NCI-H69 (cell line): ENCODE measurements at places on chromosomes 16 and 17.

- no peak for DNase-seq
Observed at GRCh38 chr16:26643519-26643918, 423.2 kb upstream of the C16orf82 start.

DNA sequence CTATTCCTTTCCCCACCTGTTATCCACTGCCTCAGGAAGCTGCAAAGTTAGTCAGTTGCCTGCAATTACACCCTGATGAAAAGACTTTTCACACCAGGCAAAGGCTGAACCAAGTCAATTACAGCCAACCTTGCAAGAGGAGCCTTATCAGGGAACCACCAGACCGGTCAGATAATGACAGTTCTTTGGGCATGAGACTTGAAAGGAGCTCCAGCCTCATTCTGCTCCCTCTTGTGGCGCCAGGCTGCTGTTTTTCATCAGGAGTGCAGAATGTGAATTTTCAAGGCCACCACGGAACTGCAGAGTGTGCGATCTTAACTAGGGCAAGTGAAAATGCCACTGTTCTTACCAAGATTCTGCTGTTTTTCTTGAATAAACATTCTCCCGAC is 22.5 kb downstream of the DNAI2 start:
- DNase-seq: peak; percentile 73

DNA sequence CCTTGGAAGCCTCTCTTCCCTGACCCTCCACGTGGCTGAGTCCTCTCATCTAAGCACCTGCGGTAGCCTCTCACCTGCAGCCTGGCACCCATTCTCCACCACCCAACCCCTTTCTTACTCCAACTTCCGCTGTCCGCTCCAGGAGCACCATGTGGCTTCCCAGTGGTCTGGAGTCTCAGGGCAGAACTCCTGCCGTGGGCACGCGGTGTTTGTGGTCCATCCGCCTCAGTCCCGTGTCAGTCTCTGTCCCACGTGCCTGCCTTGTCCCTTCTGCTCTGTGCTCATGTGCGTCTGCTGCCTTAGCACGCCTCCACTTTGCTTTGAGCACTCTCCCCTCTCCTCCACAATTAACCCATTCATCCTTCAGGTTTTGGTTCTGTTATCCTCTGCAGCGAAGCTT is 49.7 kb downstream of the KATNIP start:
- DNase-seq: no peak

DNA sequence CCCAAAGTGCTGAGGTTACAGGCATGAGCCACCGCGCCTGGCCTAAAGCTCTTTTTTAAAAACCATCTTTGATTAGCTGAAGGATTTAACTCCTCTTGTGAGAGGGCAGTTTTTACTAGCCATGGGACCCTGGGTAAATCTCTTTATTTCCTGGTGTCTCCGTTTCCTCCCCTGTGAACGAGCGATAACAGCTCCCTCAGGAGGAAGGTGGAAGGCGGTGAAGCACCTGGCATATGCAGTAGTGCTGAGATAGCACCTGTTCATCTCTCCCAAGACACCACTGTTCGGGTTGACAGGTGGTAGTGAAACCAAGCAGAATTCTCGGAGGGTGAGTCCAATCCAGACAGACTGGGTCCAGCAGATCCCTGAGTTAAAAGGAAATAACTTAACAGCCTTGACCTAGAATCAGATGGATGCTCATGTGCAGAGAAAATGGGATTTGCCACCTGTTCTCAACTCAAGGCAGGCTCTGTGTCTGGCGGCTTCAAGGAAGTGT is 86.2 kb downstream of the CRISPLD2 start:
- DNase-seq: peak; percentile 1

DNA sequence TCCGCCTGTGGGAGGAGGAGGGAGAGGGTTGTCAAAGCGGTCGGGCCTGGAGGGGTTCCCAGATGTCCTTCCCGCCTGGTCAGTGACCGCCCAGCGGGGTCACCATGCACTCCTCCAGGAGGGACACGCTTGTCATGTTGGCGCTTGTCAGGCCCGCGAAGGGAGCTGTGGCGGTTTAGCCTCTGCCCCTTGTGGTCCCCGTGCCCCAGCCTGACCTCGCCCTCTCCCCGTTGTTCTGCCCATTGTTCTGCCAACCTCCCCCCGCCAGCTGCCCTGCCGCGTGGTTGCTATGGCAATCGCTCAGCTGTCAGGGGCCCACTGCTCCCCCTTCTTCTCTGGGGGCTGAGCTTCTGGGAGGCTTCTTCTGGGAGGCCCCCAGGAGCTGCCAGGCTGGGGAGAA is 146.4 kb upstream of the CIBAR2 start:
- DNase-seq: peak; percentile 50

DNA sequence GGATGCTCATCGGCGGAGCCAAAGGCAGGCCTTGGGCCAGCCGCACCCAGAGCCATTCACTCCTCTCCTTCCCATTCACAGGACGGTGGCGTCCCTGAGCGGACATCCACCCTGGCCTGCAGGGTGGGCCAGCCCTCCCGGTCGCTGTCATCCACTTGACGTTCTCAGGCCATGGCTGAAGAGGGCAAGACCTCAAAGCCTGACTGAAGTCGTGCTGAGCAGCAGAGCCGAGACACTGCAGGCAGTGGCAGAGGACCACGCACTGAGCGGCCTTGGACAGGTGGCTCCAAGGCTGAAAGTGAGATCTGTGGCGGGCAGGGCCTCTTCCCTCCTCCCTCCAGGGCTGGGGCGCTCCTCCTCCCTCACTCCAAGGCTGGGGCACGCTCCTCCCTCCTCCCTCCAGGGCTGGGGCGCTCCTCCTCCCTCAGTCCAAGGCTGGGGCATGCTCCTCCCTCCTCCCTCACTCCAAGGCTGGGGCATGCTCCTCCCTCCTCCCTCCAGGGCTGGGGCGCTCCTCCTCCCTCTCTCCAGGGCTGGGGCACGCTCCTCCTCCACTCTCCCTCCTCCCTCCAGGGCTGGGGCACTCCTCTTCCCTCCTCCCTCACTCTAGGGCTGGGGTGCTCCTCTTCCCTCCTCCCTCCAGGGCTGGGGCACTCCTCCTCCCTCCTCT is 24.1 kb downstream of the GNPTG start:
- DNase-seq: no peak

- no peak for DNase-seq
Observed at GRCh38 chr16:12387786-12388185, 411.3 kb downstream of the SNX29 start.

DNA sequence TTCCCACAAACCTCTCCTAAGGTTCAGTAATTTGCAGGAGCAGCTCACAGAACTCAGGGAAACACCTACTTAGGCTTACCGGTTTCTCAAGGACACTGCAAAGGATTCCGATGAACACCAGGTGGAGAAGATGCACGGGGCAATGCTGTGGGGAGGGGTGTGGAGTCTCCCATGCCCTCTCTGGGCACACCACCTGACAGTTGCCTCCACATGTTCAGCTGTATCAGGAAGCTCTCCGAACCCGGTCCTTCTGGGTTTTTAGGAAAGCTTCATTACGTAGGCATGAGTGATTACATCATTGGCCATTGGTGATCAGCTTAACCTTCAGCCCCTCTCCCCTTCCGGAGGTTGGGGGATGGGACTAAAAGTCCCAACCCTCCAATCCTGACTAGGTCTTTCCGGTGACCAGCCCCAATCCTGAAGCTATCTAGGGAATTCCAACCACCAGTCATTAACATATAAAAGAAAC is 21.6 kb downstream of the C17orf58 start:
- DNase-seq: no peak

DNA sequence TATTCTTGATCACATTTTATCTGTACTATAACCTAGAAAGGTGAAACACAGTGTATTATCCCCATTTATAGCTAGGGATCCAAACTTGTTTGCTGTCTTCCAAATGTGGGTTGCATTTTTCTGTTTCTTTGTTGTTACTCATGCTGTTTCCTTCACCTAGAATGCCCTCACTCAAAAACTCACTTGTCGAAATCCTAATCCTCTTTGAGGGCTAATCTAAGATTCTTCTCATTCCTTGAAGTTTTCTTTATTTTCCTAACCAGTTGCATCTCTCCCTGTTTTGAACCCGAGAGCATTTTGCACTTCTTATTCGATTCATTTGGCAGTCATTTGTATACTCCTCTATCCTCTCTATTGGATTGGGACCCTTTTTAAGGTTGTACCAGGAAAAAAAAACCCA is 9.6 kb downstream of the CALCOCO2 start:
- no peak for DNase-seq

DNA sequence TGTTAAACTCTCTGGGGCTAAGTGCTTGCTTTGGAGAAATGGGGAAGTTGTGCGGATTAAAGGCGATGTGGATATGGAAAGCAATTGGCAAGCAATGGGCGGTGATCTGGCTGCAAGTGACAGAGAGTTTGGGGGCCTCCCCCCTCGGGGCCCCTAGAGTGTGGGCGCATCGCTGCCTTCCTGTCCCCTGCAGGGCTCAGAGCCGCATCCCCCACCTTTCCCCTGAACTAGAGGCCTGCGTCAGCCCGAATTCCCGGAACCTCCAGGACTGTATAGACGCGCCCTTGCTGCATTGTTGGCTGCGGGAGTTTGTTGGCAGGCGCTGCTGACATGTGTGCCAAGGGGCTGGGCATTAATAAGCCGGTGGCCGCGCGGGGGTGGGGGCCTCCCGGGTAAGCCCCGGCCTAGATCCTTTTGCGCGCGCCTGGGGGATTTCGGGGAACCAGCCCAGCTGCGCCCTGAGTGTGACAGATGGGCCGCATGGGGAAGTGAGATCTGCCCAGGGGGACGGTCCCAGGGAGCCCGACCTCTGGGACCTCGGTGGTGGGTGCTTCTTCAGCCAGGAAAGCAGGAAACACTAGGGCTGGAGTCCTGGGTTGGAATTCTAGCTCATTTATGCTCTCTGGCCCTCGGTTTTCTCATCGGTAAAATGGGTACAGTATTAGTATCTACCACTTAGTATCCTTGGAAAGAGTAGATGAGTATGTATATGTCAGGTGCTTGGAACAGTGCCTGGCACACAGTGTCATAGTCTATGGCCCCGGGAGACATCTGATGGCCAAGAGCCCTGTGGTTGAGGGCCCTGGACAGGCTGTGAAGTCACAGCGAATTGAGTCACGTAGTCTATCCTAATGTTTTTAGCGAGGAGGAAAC is 1.0 kb downstream of the EEF2K start:
- DNase-seq: peak; percentile 83

DNA sequence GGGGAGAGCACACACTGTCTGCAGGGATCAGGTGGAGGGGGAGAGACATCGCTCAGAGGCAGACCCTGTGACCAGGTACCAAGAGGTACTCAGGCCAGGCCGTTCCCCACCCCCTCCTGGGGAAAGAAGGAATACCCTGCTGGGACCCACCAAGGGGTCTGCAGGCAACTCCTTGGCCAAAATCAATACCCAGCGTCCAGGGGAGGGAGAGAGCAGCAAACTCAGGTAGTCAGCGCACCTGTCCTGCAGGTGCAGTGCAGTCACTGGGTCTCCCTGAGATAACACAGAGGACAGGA is 57.5 kb upstream of the DOC2B start:
- DNase-seq: no peak

- no peak for DNase-seq
Observed at GRCh38 chr17:82962163-82962720, 117.2 kb upstream of the METRNL start.

DNA sequence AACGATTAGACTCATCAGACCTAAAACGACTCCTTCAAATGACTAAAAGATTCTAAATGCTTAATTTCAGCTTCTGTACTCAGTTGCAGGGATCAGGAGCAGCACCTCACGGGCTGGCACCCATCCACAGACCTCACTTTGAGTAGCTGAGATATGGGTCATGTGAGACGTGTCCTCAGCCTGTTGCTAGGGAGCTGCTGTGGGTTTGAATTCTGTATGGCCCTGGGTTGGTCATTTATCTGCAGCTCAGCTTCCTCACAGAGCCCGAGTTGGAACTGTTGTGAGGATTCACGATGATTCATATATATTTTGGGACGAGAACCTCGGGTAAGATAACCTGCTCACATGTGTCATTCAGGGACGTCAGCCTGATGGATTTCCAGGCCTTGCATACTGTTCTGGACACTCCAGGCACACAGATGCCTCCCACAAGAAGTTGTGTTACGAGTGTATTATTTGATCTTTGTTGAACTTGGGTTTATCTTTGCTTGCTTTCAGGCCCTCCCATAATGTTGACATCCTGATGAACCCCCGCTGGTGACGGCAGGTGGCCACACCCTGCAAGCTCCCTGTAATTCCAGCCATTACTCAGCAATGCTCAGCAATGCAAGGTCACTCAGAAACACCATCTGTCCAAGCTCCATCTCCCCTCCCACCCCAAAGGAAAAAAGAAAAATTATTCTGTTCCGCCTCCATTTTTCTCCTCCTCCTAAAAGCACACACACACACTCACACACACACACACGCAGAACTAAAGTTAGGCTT is 137.6 kb downstream of the RBFOX3 start:
- DNase-seq: peak; percentile 25

DNA sequence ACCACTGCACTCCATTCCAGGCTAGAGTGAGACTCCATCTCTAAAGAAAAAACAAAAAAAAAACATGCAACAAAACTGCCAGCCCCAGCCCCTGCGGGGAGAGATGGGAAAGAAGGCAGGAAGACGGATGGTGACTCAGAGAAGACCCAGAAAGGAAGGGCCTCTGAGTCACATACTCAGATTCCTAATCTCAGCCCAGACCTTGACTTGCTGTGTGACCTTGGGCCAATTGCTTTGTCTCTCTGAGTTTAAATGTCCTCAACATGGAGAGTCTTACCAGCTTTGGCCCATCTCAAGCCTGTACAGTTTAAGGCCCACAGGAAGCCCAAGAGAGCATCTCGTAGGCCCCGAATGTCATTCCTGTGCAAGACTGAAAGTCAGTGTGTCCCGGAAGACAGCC is 86.5 kb upstream of the LHX1 start:
- no peak for DNase-seq

DNA sequence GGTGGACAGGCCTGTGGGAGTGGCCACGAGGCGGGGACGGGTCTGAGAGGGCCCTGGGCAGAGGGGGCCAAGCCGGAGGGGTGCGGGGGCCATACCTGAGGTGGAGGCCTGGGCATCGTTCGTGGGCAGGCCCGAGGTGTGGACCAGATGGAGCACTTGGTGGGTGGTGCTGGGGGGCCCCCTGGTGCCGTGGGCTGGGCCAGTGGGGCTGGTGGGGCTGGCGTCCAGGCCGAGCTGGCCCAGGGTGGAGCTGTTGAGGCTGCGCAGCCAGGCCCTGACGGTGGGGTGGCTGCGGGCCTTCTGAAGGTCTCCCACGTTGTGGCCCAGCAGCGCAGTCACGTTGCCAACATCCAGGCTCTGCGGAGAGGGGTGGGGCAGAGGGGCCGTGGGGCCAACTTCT is 9.4 kb downstream of the MSLN start:
- DNase-seq: no peak

DNA sequence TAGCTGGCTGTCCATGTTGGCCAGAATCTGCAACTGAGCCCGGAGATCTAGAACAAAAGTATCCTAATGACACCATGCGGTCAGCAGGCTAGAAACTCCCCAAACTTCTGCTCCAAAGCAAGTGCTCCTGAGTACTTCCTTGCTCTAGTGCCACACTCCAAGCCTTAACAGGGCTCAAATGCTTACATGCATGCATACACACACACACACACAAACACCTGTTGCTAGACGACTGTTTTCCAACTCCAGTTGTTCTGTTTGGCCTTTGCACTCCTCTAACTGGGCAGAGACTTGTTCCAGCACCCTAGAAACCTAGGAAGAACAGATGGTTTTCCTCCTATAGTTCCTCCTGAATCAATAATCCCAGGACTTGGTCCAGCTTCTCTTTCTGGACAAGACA is 7.7 kb upstream of the ALDOC start:
- no peak for DNase-seq

- DNase-seq: no peak
Observed at GRCh38 chr16:10937068-10937859, 5.0 kb downstream of the DEXI start.
